ENCODE measurements at places on chromosomes 7 and 10.

- no peak for DNase-seq
Observed at GRCh38 chr10:6036861-6037321, 25.3 kb downstream of the IL2RA start.

- no peak for DNase-seq
Observed at GRCh38 chr10:115093286-115093775, at the start of gene ATRNL1. TSS of gene ATRNL1 (plus strand) at chr10:115093365. CDS start at chr10:115093751, 386 bp downstream.

- DNase-seq: no peak
Observed at GRCh38 chr7:107936312-107936711, 45.3 kb downstream of the DLD start.

- DNase-seq: no peak
Observed at GRCh38 chr10:115941361-115941771, 331.6 kb downstream of the GFRA1 start.

GRCh38 chr7:144632724-144633123 is 203.1 kb downstream of the TPK1 start:
- no peak for DNase-seq

DNA sequence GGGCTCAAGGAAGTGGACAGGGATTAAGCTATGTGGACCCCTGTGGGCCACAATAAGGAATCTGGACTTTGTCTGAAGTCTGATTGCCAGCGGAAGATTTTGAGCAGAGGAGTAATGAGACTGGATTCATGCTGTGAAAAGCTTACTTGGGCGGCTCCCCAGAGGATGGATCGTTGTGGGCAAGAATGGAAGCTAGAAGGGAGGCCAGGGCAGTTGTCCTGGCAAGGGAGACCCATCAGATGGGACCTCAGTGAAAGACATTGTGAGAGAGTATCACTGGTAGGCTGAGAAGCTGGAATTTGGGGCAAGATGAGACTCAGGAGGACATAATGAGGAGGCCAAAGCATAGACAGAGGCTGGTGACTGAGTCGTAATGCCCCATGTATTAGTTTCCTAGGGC is 15.6 kb downstream of the ABCC2 start:
- no peak for DNase-seq

GRCh38 chr10:78921895-78922294 is 146.9 kb upstream of the ZMIZ1 start:
- DNase-seq: no peak

- DNase-seq: no peak
Observed at GRCh38 chr7:81761821-81762220, 8.0 kb downstream of the HGF start.

- no peak for DNase-seq
Observed at GRCh38 chr7:33853361-33854062, 51.8 kb upstream of the BMPER start.

- DNase-seq: no peak
Observed at GRCh38 chr7:118511146-118511545, 286.6 kb downstream of the ANKRD7 start.

DNA sequence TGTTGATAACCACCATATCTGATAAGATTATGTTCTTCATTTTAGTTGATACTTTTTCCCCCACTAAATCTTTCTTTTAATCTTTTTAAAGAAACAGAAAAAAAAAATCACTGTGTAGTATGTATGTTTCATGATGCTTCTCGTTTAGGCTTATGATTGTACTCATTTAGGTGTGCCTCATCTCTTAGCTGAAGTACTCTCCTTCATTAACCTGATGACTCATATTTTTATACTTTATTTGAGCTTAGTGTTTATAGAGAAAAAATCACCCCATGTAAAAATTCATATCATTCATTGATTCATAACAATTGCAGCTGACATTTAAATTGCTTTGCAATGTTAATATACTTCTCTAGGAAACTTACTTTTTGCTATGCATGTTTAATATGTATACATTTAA is 158.9 kb downstream of the MLLT10 start:
- no peak for DNase-seq

GRCh38 chr7:123199883-123200282 is at the start of gene SLC13A1:
TSS of gene SLC13A1 (minus strand) at chr7:123199969. CDS start at chr7:123199946, 23 bp downstream.
- no peak for DNase-seq

DNA sequence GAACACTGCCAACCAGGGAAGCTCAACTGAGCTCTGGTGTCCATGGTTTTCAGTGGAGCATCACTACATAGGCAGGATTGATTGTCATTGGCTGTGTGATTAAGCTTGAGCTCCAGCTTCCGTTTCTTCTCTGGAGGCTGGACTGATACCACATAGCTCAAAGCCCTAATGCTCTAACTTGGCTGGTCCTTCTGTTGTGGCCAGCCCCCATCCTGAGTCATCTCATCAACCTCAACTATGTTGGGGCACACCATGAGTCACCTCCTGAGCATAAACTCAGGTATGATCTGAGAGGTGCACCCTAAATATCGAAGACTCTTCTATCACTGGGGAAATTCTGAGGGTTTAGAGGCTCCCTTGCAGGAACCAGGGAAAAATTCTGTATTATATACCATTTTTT is 114.5 kb upstream of the INHBA start:
- DNase-seq: no peak

DNA sequence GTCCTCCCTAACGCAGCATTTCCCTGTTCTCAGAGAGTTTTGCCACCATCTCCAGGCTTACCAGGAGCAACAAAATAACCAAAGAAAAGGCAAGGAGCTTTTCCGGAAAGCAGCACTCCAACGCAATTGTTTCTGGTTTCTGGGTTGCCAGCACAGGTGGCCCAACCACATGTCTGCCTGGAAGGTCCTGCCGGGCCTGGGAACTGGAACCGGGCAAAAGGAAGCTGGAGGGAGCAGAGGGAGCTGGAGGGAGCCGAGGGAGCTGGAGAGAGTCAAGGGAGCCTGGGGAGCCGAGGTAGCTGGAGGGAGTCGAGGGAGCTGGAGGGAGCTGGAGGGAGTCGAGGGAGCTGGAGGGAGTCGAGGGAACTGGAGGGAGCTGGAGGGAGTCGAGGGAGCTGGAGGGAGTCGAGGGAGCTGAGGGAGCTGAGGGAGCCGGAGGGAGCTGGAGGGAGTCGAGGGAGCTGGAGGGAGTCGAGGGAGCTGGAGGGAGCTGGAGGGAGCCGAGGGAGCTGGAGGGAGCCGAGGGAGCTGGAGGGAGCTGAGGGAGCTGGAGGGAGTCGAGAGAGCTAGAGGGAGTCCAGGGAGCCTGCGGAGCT is 54.6 kb downstream of the STK32C start:
- DNase-seq: no peak

DNA sequence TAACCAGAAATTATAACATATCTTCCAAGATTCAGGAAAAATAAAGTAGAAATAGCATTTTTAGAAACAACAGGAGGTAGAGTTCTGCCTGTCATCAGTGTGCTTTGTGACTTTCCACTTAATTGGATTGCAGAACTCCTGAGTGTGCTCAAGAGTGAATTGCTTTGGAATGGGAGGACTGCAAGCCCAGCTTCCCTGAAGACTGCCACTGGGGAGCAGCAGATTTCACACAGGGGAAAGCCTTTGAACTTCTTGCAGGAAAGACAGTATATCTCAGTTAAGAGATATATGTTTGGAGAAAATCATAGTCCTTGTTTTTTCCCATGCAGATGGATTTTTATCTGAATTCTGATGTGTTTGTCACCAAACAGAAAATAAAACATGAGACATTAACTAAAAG is 124.5 kb downstream of the TMEM168 start:
- DNase-seq: no peak

DNA sequence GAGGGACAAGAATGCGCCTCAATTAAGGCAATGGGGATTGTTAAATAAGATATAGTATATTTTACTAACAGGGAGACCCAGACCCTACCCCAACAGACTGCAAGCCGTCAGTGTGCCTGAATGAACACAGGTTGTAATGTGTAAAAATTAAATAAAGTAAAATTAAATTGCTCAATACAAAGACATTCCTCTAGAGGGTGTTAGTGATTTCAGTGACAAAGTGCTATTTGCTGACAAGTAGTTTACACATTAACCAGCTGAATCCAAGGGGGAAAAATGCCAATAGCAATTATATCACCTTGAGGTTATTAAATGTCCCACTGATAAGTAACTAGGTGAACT is 110.5 kb downstream of the EBF3 start:
- DNase-seq: no peak

GRCh38 chr10:107341281-107341680 is 176.8 kb upstream of the SORCS1 start:
- no peak for DNase-seq

DNA sequence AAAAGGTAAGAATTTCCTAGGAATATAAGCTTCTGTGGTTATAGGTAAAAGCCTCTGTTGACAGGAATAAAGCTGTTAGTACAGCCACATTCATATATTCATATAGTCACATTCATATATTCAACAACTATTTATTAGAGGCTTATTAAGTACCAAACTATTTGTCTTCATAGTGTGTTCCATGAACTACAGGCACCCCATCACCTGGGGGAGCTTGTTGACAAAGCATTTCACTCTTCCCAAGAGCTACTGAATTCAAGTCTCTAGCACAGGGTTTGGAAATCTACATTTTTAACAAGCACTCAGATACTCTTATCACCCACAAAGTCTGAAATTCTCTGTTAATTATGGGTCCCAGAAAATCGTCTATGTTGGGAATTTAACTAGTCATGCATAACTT is 110.6 kb downstream of the RNLS start:
- no peak for DNase-seq

DNA sequence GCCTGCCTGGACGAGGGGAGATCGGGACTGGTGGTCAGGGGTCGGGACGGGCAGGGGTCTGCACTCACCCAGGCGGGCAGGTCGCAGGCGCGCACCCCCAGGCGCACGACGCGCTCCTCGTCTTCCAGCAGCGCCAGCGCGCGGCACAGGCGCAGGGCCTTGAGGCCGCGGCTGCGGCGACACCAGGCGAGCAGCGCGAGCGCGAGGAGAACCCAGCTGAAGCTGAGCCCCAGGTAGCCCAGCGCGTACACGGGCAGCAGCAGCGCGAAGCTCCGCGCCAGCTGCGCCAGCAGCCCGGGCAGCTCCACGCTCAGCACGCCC is 328 bp downstream of the ESYT2 start:
- no peak for DNase-seq

- no peak for DNase-seq
Observed at GRCh38 chr7:121620206-121620605, 224.1 kb upstream of the FAM3C start.

DNA sequence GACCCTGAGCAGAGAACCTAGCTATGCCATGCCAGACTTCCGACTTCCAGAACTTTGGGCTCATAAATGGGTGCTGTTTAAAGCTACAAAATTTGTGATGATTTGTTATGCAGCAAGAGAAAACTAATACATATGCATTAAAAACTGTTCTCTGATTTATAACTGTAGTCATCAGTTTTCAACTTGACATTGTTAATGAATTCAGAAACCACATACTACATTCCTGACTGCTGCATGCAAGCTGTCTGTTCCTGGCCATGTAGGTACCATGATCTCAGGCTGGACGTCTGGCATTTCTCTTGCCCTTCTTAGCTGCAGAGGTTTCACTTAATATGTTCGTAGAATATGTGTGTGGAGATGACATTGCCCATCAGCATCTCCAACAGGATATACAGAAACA is 28.4 kb downstream of the MKX start:
- no peak for DNase-seq

- no peak for DNase-seq
Observed at GRCh38 chr10:110827410-110827809, 44.3 kb upstream of the PDCD4 start.

DNA sequence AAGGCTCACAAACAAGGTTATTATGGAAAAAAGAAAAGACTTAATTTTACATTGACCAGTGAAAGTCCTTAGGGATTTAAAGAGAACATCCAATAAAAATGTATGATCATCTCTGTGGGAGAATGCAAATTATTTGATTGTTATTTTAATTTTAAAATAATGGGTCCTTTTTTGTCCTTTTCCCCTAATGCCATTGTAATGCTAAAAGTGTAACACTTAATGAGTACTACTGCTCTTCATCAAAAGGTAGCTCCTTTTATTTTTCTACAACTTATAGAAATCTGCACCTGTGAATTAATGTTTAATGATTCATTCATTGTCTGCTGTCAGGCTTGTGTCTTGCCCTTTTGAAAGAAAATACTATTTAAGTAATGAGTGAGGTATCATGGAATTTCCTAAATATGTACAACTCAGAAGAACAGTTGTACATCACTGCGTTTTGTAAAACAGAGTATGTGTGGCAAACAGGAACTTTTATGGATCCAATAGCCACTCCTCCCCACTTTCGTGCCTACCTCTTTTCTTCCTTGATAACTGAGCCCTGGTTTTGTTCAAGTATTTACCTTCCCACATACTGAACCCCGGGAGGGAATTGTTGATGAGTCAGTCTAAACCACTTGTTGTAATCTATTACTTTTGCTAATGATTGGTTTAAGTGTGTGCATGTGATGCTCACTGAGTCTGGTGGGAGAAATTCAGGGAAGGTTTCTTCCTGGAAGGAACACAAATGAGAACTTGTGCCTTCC is 19.9 kb upstream of the TRUB1 start:
- DNase-seq: no peak

All from activated CD4-positive, alpha-beta T cell treated with anti-CD3 and anti-CD28 coated beads, Interleukin-2, amount 50 U/mL, for 24 hours (primary cell).